Endodermal cell (in vitro differentiated cells): ENCODE measurements at places on chromosomes 7 and 10.

DNA sequence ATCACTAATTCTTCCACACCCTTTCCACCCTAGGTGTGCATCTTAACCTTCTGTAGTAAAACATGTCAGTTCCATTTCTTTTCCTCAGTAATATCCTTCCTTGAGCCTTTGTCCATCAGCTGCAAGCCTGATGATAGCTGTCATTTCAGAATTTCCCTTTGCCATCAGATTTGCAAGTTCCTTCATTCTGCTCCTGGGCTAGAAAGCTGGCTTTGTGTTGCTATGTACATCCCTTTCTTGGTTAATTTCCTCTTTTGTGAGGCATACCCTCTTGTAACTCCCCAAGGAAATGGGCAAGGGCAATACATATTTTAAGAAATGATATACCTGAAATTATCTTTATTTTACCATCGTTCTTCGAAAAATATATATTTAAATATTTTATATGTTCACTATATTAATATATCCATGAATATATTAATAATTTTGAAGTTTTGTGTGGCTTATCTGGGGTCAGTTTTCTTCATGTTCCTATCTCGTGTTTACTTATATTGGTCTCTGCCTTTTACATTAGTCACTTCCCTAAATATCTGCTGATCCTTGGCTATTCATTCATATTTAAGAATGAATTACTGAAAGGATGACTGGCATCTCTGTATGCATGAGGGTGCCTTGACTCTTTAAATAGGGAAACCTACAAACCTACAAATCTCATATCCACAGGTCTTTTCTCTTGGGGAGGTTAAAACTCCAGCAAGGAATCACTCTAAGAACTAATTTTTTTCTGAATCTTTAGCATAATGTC is 143.8 kb downstream of the ZNF22 start:
- no peaks in the 10 kb centered on the region for H3K36me3 ChIP-seq
- no peak overlapping the region for H3K4me3 ChIP-seq
- no peaks in the 10 kb centered on the region for H3K27me3 ChIP-seq
- H3K27ac ChIP-seq = no peak overlapping the region

GRCh38 chr7:68014031-68014736 is 1017.6 kb downstream of the TYW1 start:
- H3K36me3 ChIP-seq = no peaks in the 10 kb centered on the region
- no peaks in the 10 kb centered on the region for H3K27me3 ChIP-seq
- no peak overlapping the region for H3K4me3 ChIP-seq
- no peaks in the 10 kb centered on the region for H3K4me1 ChIP-seq
- DNase-seq = peak; percentile 43
- no peak overlapping the region for H3K27ac ChIP-seq

- no peaks in the 10 kb centered on the region for H3K4me1 ChIP-seq
- no peak overlapping the region for H3K4me3 ChIP-seq
- H3K36me3 ChIP-seq = no peaks in the 10 kb centered on the region
- DNase-seq = no peak
- H3K27ac ChIP-seq = no peak overlapping the region
Measured at GRCh38 chr10:119283818-119284217, 76.4 kb downstream of the GRK5 start.

- H3K27me3 ChIP-seq = no peaks in the 10 kb centered on the region
- no peaks in the 10 kb centered on the region for H3K4me1 ChIP-seq
- H3K36me3 ChIP-seq = no peaks in the 10 kb centered on the region
- no peak for DNase-seq
Measured at GRCh38 chr7:47614450-47614849, 32.5 kb upstream of the TNS3 start.

- H3K4me3 ChIP-seq = no peak overlapping the region
- no peak overlapping the region for H3K27ac ChIP-seq
- H3K4me1 ChIP-seq = no peaks in the 10 kb centered on the region
Measured at GRCh38 chr7:105187302-105188169, 173.5 kb downstream of the KMT2E start.

GRCh38 chr10:62900829-62901571 is 84.8 kb upstream of the EGR2 start:
- H3K36me3 ChIP-seq = no peaks in the 10 kb centered on the region
- H3K4me1 ChIP-seq = no peaks in the 10 kb centered on the region
- no peak overlapping the region for H3K4me3 ChIP-seq
- H3K27me3 ChIP-seq = no peaks in the 10 kb centered on the region

DNA sequence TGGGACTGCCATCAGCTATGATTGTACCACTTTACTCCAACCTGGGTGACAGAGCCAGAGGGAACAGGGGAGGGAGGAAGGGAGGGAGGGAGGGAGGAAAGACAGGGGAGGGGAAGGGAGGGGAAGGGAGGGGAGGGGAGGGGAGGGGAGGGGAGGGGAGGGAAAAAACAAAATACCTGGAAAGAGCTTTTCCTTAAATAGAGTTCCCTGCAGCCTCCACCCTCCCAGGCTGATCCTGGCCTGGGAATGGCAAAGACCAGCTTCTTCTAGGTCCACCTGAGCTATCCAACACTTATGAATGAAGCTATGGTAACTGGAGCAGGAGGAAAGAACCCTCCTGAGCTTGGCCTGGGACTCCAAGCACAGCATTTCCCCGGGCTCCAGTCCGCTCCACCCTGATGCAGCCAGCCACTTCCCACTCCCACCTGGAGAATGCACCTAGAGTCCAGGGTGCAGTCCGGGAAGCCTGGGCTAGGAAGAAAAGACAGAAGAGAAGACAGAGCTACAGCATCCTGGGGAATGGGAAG is 66.1 kb downstream of the GRID1 start:
- H3K4me1 ChIP-seq = peaks cover 5% of the 10 kb centered on the region
- peak; percentile 18 for DNase-seq
- no peaks in the 10 kb centered on the region for H3K36me3 ChIP-seq
- H3K4me3 ChIP-seq = no peak overlapping the region

- H3K27ac ChIP-seq = no peak overlapping the region
- DNase-seq = peak; percentile 65
- no peaks in the 10 kb centered on the region for H3K27me3 ChIP-seq
- H3K36me3 ChIP-seq = no peaks in the 10 kb centered on the region
- H3K4me3 ChIP-seq = no peak overlapping the region
Measured at GRCh38 chr10:85407088-85407487, 959.5 kb downstream of the GRID1 start.

GRCh38 chr10:69505636-69506318 is 54.5 kb downstream of the TSPAN15 start:
- peaks cover 5% of the 10 kb centered on the region for H3K27me3 ChIP-seq
- no peaks in the 10 kb centered on the region for H3K36me3 ChIP-seq
- no peaks in the 10 kb centered on the region for H3K4me1 ChIP-seq
- H3K27ac ChIP-seq = no peak overlapping the region

GRCh38 chr7:98250789-98251188 is 1.2 kb downstream of the TECPR1 start:
- H3K27ac ChIP-seq = no peak overlapping the region
- H3K36me3 ChIP-seq = no peaks in the 10 kb centered on the region
- H3K27me3 ChIP-seq = no peaks in the 10 kb centered on the region
- peaks cover 5% of the 10 kb centered on the region for H3K4me1 ChIP-seq
- DNase-seq = no peak
- peak overlapping the region; percentile 87 for H3K4me3 ChIP-seq

- no peak overlapping the region for H3K4me3 ChIP-seq
- no peak for DNase-seq
- H3K36me3 ChIP-seq = peaks cover 3% of the 10 kb centered on the region
- H3K27ac ChIP-seq = no peak overlapping the region
- H3K27me3 ChIP-seq = no peaks in the 10 kb centered on the region
Measured at GRCh38 chr10:5639066-5639465, 27.3 kb downstream of the ASB13 start.

DNA sequence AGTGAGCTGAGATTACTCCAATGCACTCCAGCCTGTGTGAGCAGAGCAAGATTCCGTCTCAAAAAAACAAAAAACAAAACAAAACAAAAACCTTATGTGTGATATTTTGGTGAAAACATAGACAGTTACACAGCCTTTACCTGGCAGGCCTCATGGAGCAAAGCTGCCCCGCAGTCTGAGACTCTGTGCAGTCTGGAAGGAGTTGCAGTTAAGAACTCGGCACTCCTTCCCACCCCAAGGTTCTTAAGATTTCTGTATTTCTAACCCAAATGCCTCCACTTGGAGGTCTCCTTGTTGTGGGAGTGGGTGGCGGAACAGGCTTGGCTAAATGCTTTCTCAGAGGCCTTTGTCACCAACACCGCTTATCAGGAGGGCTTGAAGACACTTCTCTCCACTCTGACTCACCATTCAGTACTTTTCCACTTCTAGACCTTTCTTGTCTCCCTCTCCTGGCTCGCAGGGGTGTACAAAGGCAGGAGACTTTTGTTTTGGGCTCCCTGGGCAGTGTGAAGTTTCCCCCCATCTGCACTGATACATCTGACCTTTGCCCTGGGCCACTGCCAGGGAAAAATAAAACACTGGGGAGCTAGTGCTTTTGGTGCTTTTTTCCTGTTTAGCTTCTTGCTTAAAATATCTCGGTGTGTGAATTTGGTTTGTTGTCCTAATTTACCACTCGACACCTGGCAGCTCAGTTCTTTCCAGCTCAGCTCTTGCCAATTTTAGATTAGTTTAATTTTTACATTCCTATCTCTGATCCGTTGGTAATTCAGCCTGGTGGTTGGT is 51.3 kb upstream of the MAGI2 start:
- H3K4me1 ChIP-seq = peaks cover 2% of the 10 kb centered on the region
- no peaks in the 10 kb centered on the region for H3K27me3 ChIP-seq
- no peak overlapping the region for H3K4me3 ChIP-seq
- no peaks in the 10 kb centered on the region for H3K36me3 ChIP-seq
- peak; percentile 68 for DNase-seq

GRCh38 chr10:29873941-29874484 is 185.4 kb downstream of the JCAD start:
- no peaks in the 10 kb centered on the region for H3K27me3 ChIP-seq
- no peak overlapping the region for H3K27ac ChIP-seq
- H3K4me3 ChIP-seq = no peak overlapping the region

- DNase-seq = no peak
- no peak overlapping the region for H3K4me3 ChIP-seq
- H3K27me3 ChIP-seq = no peaks in the 10 kb centered on the region
- no peaks in the 10 kb centered on the region for H3K36me3 ChIP-seq
- no peak overlapping the region for H3K27ac ChIP-seq
- no peaks in the 10 kb centered on the region for H3K4me1 ChIP-seq
Measured at GRCh38 chr7:113054938-113055337, 31.7 kb downstream of the GPR85 start.

- H3K4me3 ChIP-seq = no peak overlapping the region
- peaks cover 83% of the 10 kb centered on the region for H3K36me3 ChIP-seq
- H3K4me1 ChIP-seq = no peaks in the 10 kb centered on the region
Measured at GRCh38 chr10:90887555-90887954, 15.8 kb downstream of the RPP30 start.

- H3K4me3 ChIP-seq = no peak overlapping the region
- H3K4me1 ChIP-seq = no peaks in the 10 kb centered on the region
- no peak for DNase-seq
- H3K36me3 ChIP-seq = no peaks in the 10 kb centered on the region
Measured at GRCh38 chr10:44937196-44938005, 22.2 kb upstream of the RASSF4 start.

GRCh38 chr10:22545643-22546042 is 168.7 kb downstream of the PIP4K2A start:
- no peaks in the 10 kb centered on the region for H3K27me3 ChIP-seq
- H3K4me1 ChIP-seq = no peaks in the 10 kb centered on the region
- H3K27ac ChIP-seq = no peak overlapping the region
- no peak overlapping the region for H3K4me3 ChIP-seq
- peaks cover 8% of the 10 kb centered on the region for H3K36me3 ChIP-seq

DNA sequence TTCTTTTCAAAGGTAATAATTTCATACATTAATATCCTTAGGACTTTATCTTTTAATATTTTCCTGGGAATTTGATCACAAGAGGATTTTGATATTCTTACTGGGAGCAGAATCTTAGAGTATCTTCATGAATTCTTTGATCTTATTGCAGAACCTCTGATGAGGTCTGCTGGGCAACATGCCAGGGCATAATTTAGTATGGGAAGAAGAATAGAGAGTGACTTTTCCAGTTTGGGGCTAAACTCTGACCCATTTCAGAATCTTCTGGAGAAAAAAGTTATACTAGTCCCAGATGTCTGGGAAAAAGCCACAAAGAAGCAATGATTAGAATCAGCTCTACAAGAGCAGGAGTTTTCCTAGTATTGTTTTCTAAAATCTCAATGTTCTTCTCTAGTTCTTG is 28.0 kb upstream of the RSU1 start:
- H3K27me3 ChIP-seq = no peaks in the 10 kb centered on the region
- no peaks in the 10 kb centered on the region for H3K4me1 ChIP-seq
- DNase-seq = no peak
- H3K27ac ChIP-seq = no peak overlapping the region
